KBM-7 (cell line): ENCODE measurements at places on chromosomes 5 and 9.
A peak's percentile ranks its signal among the peaks of the same experiment; 100 is the strongest.

GRCh38 chr5:24110004-24110615 lies 534.7 kb downstream of the CDH10 start:
- DNase-seq: peak; percentile 28

GRCh38 chr5:151450605-151451004 lies 3.2 kb downstream of the SLC36A1 start:
- no peak for DNase-seq

GRCh38 chr5:60332244-60333004 lies 367.5 kb downstream of the DEPDC1B start:
- no peak for DNase-seq

- peak; percentile 6 for DNase-seq
These were observed 306.3 kb upstream of the KCNN2 start for GRCh38 chr5:114055318-114056184.

DNA sequence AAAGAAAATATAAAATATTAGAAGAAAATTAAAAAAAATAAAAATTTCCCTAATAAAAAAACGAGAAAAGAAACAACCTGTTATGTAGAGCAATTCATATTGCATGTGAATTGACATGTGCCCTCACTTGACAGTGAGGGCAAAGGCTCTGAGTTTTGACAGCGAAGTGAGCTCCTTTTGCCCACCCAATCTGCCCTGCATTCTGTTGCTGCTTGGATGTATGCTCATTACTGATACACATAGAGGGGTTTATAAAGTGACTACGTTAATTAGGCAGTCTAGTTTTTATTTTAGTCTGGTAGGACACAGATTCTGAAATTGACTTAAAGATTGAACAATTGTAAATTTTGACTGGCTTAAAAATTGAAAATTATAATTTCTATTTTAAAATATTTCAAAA lies 949.4 kb downstream of the TLE4 start:
- DNase-seq: no peak

DNA sequence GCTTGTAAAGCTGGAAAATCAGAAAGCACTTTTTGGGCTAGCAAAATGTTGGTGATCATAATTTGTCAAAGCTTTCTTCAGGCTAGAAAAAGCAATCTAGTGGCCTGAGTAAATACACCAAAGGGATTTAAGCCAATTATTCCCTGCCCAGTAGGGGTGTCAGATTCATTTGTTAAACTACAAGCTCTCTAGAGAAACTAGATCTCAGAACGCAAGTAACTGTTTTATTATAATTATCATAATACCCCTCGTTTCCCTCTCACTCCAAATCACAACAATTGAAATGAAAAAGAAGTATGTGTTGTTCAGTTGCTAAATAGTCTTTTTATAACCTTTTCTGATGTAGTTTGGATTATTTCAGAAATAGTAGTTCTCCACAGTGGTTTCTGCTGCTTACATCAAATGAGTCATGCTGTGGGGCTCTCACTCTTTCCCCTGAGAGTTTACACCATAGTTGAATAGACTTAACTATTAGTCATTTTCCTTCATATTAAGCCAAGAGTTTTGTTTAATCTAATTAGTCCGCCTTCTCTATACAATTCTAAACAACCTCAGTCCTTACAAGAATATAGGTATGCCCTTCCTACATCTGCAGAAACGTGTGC lies 918.6 kb upstream of the DMAC1 start:
- DNase-seq: no peak

- DNase-seq: no peak
These were observed 242.9 kb downstream of the FANCC start for GRCh38 chr9:95074632-95075031.

GRCh38 chr9:123113185-123113584 lies 79.7 kb downstream of the GPR21 start:
- no peak for DNase-seq

DNA sequence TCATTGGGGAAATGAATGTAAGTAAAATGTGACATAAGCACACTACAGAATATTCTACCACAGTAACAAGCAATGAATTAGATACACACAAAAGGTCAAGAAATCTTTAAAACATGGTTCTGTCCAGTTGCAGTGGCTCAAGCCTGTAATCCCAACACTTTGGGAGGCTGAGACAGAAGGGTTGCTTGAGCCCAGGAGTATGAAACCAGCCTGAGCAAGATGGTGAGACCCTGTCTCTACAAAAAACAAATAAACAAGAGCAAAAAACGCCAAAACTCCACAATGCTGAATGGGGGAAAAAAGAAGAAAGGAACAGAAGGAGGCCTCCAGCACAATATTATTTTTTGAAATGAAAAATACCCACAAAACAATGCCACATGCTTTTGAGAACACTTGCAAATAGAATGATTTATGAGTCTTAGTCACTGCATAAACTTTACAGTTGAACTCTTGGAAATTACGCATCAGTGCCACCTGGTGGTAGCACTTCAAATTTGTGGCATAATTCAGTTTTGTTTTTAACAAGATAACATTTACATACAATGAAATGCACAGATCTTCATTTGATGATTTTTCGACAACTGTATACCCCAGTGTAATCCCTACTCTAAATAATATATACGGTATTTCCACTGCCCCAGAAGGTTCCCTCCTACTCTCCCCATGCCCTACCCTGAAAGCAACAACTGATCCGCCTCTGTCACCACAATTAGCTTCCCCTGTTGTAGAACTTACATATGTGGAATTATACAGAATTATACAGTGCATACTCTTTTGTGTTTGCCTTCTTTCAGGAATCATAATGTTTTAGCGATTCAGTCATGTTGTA lies 14.4 kb upstream of the SPINK4 start:
- DNase-seq: peak; percentile 83

DNA sequence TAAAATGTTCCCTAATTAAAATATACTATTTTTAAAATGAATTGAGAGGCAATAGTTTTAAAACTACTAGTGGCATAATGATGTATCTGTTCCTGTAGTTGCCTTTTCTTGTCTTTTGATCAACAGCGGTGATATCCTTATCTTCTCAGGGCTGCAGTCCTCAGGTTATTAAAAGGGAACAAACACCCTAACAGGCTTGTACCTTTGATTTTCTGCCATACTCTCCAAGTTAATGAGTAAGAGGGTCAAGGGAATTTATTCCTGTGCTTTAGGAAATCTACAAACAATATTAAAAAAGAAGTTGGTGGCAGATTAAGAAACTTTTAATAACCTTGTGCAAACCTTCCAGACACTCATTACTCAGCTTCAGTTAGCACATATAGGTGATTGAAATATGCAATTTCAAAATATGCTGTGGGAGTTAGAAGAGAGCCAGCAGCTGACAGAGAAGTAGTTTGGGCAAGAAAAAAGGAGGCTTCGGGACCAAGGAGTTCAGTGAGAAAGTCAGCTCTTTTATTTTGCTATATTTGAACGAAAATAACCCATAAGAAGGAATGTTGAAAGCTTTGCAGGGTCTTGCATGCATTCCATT lies 81.0 kb upstream of the TLE4 start:
- no peak for DNase-seq

DNA sequence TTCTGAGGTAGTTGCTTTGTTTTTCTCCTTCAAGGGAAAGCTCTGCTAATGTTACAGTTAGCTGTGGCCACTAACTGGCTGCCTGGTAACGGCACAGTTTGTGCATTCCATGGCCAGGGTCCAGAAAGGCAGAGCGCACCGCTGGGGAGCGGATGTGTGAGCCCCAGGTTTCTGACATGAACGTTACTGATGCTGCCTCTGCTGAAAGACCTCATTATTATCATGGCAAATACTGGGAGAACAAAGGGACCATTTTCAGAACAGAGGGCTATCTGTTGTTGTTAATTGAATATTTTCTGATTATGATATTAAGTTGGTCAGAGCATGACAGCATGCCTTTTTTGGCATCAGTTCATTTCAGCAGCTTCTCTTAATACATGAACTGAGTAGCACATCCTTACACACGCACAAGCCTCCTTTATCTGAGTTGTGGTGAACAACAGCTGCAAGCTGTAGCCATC lies 134.1 kb downstream of the NUDT12 start:
- DNase-seq: no peak

DNA sequence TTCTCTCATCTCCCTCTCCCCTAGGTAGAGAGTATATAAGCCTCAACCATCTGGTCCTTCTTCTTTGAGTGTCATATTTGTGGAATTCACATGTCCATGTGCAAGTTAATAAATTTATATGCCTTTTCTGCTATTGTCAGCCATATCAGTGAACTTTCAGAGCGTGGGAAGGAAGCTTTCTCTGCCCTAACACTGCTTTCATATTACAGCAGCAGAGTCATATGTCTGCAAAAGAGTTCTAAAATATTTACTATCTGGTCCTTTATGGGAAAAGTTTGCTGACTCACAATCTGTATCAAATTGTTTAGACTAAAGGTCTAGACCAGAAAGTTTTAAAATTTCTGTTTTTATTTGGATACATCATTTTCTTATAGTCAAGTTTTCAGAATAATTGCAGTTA lies 669.0 kb downstream of the LRRC70 start:
- no peak for DNase-seq

GRCh38 chr9:128343855-128344254 lies 3.5 kb downstream of the SLC27A4 start:
- no peak for DNase-seq

- no peak for DNase-seq
These were observed 304.1 kb downstream of the CWC27 start for GRCh38 chr5:65072850-65073249.

GRCh38 chr5:138068742-138069600 lies 14.9 kb upstream of the WNT8A start:
- DNase-seq: peak; percentile 85

GRCh38 chr9:117034866-117035265 lies 347.8 kb downstream of the TRIM32 start:
- peak; percentile 1 for DNase-seq

DNA sequence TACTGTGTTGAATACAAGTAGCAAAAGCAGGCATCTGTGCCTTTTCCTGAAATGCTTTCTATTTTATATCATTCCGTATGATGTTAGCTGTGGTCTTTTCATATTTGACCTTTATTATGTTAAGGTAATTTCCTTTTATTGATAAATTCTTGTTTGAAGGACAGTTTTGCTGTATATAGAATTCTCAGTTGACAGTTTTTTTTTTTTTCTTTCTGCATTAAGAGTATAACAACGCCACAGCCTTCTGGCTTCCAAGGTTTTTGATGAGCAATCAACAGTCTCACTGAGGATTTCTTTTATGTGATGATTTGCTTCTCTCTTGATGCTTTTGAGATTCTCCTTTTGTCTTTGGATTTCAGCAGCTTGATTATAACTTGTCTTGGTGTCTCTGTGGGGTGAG lies 23.6 kb downstream of the ZNF483 start:
- no peak for DNase-seq

- DNase-seq: no peak
These were observed 234.8 kb upstream of the TMEM161B start for GRCh38 chr5:88503406-88503805.

- no peak for DNase-seq
These were observed 579 bp upstream of the ASTN2 start for GRCh38 chr9:117415358-117415914.

- no peak for DNase-seq
These were observed 17.6 kb downstream of the MIER3 start for GRCh38 chr5:56934325-56934724.

- DNase-seq: peak; percentile 31
These were observed 20.4 kb upstream of the ZNF354B start for GRCh38 chr5:178839319-178839704.

DNA sequence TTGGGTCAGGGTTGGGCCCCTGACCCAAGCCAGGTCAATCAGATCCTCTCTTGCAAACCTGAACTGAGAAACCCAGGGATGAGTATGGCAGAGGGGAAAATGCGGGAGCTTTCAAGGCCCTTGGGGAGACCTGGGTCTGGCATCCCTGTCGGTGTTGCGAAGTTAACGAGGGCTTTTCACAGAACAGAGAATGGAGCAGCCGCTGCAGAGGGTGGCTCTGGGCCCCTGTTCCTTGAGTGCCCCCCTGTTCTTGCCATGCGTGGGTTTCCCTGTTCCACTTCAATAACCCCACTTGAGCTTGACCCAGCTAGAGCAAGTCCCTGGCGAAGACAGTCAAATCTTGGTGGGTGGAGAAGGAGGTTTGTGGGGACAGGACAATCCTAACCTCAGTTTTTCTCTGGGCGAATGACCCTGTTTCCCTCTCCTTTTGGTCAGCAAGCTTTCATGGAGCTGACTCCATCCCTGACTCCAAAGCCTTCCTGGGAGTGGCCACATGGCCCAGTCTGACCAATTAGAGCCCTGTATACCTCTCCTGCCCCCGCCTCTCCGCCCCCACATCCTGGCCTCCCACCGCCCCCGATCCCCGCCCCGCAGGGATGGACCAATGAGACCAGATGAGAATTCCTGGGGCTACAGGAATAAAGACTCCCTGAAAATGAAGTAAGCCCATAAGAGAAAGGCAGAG lies 2.9 kb upstream of the VDAC1 start:
- no peak for DNase-seq

DNA sequence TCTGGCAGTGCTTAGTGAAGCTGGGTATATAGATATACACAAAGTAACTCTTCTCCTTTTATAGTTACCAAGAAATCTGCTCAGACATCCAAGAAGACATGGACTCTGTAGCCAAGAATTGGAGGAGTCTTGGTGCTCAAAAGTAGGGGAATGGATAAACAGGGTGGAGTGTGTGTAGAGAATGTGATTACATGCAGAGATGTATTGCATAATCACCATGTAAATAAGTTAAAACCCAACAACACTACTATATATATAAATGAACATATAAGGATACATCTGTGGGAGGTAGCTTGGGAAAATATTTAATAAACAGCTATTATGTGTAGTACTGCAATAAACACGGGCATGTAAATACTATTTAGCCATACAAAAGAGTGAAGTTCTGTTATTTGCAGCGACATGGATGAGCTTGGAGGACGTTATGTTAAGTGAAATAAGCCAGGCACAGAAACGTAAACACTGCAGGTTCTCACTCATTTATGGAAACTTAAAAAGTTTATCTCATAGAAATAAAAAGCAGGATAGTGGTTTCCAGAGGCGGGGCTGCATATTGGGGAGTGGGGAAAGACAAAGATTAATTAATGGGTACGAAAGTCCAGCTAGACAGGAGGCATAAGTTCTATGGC lies 207.5 kb downstream of the TENT4A start:
- no peak for DNase-seq

DNA sequence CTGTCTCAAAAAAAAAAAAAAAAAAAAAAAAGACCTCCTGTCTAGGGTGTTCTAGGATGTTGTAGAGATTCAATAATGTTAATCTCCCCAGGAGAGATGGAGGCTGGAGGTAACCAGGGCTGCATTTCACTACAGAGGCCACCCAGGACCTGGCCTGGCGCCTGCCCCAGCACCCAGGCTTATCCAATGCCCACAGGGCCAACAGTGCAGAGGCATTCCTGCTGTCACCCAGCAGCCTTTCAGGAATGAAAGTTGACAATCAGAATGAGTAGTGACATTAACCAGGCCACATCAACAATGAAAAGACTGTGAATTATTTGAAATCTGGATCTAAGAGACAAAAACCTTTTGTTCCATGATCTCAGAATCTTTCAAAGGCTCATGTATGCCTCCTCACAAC lies 36.2 kb upstream of the GABRP start:
- DNase-seq: no peak
